NCI-H1092 (cell line): ENCODE measurements at places on chromosomes 16 and 17.

DNA sequence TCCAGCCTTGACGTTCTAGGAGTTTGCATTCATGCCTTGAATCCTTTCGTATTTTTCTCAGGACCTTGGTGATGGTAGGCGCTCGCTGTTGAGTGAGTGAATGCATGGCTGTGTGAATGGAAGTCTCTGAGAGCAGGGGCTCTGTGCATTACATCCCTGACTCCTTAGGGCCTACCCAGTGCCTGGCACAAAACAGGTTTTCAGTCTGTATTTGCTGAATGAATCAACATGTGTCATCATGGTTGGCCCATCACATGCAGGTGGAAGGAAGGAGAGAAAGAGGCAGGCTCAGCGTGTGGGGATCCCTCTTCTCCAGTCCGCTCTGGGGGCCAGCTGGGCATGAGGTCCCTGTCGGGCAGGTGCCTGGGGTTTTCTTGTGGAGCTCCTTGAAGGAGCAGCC lies 8.7 kb downstream of the RAP1GAP2 start:
- DNase-seq, result no peak

DNA sequence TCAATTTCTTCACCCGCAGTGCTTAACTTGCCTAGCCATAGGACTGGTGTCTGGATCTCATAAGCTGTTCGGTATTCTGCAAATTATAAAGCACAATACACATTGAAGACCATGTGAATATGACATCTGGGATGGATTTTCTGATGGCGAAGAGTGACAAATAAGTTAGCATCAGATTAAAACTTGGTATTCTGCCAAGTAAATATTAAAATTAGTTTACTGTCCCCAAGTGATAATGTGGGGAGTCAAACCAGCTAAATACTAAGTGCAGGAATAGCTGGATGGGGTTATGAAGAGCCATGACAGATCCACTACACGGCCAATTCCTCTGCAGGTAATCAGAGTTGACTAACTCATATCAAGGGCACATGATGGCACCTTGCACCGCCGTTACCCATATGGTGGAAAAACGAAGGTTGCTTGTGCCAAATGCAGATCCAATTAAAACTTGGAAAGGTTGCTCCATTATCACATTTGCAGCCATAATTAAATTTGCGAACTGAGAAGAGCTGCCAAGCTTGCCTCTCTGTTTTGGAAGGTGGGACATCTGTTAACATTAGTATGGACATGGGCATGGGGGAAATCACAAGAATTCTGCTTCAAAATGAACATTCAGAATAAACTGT lies 114.9 kb upstream of the TOM1L1 start:
- DNase-seq, result no peak

DNA sequence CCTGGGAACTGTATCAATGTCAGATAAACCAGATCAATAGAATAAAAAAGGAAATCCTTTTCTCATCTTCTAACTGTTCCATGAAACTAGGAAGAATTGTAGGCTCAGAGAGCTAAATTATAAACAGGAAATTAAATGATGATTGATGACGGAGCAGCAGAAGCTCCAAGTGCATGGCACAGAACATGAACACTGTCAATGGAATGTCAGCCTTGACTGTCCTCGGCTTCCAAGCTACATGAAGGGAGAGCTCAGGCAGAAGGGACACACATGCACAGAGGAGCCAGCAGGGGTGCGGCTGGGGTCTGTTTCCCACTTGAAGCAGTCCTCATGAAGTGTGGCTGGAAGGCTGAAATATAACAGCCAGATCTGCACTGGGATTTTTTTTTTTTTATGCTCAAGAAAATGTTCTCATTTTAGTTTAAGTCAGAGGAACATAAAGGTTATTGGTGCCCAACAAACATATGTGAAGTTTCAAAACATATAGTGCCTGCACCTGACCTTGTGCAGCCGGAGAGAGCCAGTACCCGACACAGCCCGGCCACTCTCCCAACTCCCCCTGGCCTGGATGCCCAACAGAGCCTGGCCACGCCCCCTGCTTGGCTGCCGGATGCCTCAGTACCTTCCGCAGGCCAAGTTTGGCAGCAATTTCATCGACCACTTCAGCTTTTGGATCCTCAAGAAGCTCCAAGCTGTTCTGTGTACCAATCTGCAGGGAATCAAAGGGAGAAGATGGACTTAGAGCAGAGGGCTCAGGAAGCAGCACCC lies 37.0 kb downstream of the NPLOC4 start:
- DNase-seq, result no peak

DNA sequence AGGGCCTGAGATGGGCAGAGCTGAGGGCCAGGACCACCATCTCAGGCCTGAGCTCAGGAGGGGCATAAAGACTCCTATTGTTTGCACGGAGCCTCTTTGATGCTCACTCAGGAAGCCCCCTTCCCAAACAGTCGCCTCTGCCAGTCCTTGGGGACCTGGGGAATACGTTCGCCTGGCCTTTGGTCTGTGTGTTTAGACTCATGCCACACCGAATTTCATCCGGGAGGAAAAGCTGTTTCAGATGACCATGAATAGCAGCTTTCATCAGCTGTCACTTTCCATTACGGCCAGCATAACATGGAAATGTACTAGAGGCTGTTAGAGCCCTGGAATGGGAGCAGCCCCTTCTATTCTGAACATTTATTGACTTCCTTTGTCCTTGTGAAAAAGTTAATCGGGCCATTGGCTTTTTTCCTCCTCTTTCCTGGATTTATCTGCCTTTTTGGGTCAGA lies 139.0 kb downstream of the HS3ST3A1 start:
- DNase-seq, result no peak

GRCh38 chr17:64331931-64332493 lies 58.6 kb downstream of the PECAM1 start:
- no peak for DNase-seq

GRCh38 chr17:79306424-79307318 lies 232.0 kb downstream of the ENGASE start:
- peak; percentile 39 for DNase-seq

DNA sequence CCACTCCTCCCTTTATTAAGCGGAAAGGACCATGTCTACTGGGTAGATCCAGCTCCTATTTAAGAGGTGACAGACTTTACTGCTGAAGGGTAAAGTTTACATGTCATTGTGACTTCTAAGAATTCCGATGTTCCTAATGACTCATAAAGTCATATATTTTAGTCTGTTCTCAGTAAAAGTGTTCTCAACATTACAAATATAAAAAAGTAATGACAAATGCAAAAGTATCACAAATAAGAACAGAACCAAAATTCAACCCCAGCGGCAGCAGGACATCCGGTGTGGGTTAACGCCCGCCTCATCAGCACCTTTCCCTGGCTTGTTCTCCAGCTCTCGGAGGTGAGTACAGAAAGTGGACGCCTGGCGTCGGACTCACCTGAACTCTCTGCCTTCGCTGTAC lies 6.8 kb downstream of the AXIN1 start:
- no peak for DNase-seq

DNA sequence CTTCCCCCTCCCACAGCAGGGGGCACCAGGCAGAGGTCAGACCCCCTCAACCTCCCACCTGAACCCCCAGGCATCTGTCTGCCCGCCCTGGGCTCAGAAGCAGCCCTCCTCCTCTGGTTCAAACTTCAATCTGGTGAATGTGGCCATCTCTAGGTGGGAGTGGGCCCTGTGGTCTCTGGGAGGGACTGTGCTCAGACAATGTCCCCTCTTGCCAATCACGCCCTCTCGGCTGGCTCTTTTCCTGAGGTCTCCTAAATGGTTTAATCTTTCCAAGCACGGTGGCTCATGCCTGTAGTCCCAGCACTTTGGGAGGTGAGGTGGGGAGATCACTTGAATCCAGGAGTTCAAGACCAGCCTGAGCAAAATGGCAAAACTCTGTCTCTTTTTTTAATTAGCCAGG lies 15.2 kb downstream of the LITAF start:
- DNase-seq, result no peak

GRCh38 chr16:81080233-81080632 lies 3.2 kb upstream of the C16orf46 start:
- DNase-seq, result no peak

DNA sequence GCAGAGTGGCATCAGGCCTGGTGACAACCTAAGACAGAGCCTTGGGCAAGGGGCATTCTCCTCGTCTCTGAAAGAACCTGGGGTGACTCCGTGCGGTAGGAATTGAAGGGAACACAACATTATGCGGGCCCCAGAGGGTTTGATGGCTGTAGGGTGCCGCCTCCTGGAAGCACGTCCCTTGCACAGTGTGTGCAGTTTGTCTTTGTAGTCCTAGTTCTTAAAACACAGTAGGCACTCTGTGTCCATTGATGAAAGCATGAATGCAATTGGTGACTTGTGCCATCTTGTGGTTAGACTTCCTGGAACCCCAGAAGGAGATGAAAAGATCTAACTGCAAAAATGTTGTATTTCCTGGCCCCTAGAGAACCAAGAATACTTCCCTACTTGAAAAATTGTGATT lies 279.8 kb downstream of the UTP18 start:
- no peak for DNase-seq

DNA sequence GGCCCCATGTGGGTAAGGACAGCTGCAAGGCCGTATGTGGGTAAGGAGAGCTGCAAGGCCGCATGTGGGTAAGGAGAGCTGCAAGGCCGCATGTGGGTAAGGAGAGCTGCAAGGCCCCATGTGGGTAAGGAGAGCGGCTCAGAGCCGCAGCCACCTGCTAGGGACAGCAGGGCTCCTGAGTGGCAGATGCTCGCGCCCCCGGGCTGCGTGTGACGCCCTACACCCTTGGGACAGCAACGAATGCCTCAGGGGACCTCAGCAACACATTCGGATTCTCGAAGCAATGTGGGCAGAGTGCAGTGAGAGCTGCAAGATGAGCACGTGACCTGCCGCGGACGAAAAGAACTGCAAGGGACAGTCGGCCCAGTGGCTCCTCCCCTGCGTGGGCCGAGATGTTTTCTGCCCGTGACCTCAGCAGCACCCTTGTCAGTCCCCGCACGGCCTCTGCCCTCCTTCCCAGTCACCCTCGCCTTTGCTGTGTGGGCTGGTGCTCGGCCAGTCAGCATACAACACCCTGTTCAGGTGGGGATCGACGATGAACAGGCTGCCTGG lies 9.6 kb upstream of the SLC38A8 start:
- no peak for DNase-seq

- DNase-seq, result no peak
Observed at GRCh38 chr17:43200127-43200526, 11.5 kb upstream of the TMEM106A start.

GRCh38 chr16:81838794-81839193 lies 59.7 kb downstream of the PLCG2 start:
- no peak for DNase-seq

DNA sequence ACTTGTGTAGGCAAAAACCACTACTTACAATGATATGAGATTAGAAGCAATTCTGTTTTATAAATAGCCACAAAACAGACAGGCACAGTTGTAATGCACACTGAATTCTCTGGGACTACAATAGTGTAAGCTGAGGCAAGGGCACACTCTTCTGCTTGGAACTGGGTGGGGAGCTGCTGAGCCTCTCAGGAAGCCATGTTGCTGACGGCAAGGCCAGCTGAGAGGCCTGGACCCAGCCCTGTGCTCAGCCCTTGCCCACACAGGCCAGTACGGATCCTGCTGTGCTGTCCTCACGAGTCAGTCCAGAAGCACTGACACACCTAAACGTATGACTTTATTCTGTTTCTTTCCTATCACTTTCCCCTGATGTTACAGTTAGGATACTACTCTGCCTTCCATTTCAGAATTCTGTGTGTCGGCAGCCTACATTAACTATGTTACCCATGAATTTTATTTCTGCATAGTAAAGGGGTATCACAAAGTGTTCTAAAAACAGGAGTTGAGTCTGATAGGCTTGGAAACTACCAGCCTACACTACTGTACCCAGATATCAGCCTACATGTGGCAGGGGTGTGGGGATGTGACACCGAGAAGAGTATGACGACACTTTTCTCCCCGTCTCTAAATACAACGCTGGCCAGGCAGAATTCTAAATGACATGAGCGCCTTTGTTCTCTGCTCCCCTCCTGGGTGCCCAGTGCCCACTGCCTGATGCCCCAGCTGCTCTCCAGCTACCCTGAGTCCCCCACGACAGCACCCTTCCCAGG lies 41.1 kb upstream of the FAAP100 start:
- DNase-seq, result no peak

DNA sequence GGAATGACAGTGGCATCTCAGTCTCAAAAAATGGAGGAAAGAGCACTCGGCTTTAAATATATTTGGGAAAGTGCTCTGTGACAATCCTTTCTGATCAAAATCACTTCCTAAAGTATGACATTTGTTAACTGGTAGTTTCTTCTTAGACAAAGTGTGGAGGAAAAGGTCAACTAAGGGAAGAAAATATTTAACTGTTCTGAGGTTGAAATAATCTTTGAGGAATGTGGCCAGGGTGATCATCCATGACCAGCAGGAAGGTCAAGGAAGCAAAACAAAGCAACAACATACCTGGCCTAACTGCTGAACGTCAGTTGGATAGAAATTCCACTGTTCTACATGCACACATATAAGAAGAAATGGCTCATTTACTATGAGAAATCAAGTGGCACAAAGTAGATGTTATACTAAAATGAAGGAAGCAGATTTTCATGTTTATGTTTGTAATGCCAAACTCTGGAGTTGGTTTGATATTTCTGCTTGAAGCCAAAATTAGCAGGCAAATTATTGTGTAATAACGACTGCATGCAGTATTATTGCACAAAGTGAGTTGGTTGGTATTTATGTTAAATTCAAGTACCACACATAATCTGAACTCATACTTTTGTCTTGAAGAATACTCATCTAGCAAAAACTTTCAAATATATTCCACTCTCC lies 87.3 kb upstream of the CORO6 start:
- DNase-seq, result no peak

GRCh38 chr17:6994118-6994598 lies 1.7 kb upstream of the ALOX12 start:
- no peak for DNase-seq

- DNase-seq, result no peak
Observed at GRCh38 chr17:79769570-79770506, 8.1 kb upstream of the CBX2 start.

DNA sequence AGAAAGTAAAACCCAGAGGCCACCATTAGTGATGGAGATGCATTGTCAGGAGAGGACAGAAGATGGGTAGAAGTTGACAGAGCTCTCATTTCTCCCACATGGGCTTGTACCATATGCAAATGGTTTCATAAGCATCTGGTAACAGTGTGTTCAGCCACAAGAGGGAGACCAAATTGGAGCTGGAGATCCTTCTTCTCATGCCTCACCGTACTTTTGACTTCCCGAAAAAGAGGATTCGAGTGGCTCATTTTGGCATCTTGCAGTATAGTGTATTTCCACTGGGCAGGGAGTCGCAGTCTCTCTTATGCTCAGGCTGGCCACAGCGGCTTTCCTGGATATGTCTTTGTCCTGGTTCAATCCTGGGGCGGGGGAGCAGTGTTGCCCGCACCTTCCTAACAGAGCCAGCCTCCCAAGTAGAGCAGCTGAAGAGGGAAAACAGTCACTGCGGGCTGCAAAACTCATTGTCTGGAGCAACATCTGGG lies 23.8 kb downstream of the TBC1D3B start:
- no peak for DNase-seq

DNA sequence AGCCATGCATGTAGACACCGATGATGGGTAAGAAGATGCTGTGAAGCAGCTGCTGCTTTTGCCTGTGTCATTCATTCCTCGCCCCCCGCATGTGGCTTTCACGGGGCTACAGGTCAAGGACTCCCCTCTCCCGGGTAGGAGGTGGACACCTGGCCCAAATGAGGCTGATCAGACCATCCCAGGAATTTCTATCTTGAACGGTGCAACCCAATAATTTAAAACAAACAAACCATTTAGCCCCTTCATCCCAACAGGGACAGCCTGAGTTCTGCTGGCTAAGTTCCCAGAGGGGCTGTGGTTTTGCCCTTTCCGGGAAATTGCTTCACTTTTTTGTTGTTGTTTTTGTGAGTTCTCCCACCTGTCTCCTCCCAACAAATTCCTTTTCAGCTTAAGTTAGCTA lies 137.7 kb upstream of the CDH5 start:
- no peak for DNase-seq
